Chondrocyte (in vitro differentiated cells): ENCODE measurements at places on chromosomes 6 and 20. TPM values are rescaled to one million over a fixed set of nuclear protein-coding genes. Genes with fewer than 3 reads are reported as not detected.

- no peak for DNase-seq
Measured at GRCh38 chr6:73299151-73299971, 36.4 kb upstream of the KHDC1 start.

GABRR1 gene
- not detected in 3 replicates for total RNA-seq

DNA sequence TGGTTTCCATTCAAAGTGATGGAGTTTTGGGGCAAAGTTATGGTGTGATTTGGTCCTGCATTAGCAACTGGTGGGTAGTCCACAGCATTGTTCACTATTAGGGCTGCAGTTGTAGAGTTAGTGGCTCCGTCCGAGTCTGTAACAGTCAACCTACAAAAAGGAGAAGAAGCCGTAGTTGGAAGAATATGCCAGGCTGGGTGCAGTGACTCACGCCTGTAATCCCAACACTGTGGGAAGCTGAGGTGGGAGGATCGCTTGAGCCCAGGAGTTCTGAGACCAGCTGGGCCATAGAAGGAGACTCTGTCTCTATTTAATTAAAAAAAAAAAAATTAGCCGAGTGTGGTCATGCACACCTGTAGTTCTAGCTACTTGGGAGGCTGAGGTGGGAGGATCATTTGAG, 69.5 kb downstream of the KIAA0319 start:
- no peak for DNase-seq

GRCh38 chr6:29758761-29759160, 35.5 kb downstream of the HLA-F start:
- DNase-seq = no peak

- DNase-seq = no peak
Measured at GRCh38 chr6:3194535-3195419, 32.7 kb downstream of the TUBB2B start.

PLTP gene
- 48.1 to 53.1 TPM (median 48.5 TPM) in 3 replicates for total RNA-seq

TM9SF4 gene
- total RNA-seq = 64.8 to 87.9 TPM (median 83.7 TPM) in 3 replicates
